Fibroblast of skin of back (primary cell): ENCODE measurements at places on chromosomes 6 and 20.
A peak's percentile ranks its signal among the peaks of the same experiment; 100 is the strongest.

- peak; percentile 77 for DNase-seq
These were observed 325.9 kb downstream of the COL12A1 start for GRCh38 chr6:74879976-74880375.

- no peak for DNase-seq
These were observed 131.2 kb upstream of the RIN2 start for GRCh38 chr20:19626896-19627295.

GRCh38 chr20:9928955-9929354, 90.1 kb upstream of the PAK5 start:
- DNase-seq, result no peak

DNA sequence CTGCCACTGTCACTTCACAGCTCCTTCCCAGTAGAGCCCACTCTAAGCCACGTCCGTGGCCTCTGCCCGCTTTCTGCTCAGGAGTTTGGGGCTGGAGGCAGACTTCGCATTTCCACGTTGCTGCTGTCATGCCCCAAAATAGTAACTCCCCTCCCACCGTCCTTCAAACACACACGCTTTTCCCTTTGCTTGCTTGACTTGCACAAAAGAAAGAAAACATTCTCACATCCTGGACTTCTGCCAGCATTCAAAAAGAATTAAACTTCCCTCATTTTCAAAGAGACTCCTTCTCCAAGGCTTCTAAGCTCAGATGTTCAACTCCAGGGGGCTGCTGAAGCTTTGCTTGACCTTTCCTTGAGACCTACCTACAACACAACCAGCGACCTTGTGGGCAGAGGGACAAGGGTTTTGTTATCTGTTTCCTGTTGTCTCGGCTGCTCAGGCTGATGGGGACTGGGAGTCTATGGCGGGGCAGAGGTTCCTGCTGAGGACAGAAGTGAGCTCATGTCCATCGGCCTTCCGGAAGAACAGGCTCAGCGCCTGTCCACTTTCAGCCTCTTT, 263.8 kb upstream of the FOXQ1 start:
- DNase-seq, result no peak

- peak; percentile 67 for DNase-seq
These were observed 150.2 kb downstream of the IMPG1 start for GRCh38 chr6:75922226-75922625.

- DNase-seq, result peak; percentile 13
These were observed 83.9 kb downstream of the SOD2 start for GRCh38 chr6:159608961-159609651.

- DNase-seq, result peak; percentile 77
These were observed 207.5 kb upstream of the ADGRB3 start for GRCh38 chr6:68427630-68428029.

GRCh38 chr6:41201764-41202173, 820 bp upstream of the TREML2 start:
- DNase-seq, result no peak

DNA sequence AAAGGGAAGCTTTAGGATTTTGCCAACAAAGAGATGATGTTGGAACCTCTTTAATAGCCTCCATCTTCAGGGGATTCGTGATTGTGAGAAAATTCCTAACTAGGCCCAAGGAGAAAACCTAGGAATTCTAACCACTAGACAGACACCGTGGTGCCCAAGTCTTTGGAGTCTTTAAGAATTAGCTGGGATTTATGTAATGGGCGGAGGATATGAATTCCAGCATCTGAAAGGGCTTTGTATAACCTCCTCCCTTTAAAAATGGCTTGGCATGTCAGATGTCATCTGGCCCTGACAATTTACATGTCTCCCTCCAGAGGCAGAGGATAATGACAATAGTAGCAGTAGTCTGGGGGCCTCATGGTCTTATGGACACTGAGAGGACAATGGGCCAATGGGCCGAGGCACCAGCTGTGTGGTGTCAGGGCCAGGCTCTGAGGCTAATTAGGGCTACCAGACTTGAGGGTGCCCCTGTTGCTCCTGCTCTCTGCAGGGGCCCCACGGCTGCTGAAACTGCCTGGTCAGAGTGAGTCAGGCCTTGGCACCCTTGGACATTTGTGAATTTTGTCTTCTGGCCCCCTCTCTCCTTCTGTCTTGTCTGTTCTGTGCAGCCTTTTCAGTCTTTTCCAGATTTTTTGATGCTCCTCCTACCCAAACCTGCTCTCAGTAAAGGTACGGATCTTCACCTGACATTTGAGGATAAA, 113.9 kb downstream of the EDN1 start:
- peak; percentile 61 for DNase-seq

GRCh38 chr6:54718541-54719023, 128.0 kb upstream of the FAM83B start:
- DNase-seq, result no peak

- no peak for DNase-seq
These were observed 8.9 kb downstream of the SMLR1 start for GRCh38 chr6:130836055-130836640.

GRCh38 chr6:160132297-160132637, 10.7 kb downstream of the SLC22A1 start:
- no peak for DNase-seq

GRCh38 chr6:38057994-38058393, 238.5 kb downstream of the ZFAND3 start:
- DNase-seq, result peak; percentile 46

DNA sequence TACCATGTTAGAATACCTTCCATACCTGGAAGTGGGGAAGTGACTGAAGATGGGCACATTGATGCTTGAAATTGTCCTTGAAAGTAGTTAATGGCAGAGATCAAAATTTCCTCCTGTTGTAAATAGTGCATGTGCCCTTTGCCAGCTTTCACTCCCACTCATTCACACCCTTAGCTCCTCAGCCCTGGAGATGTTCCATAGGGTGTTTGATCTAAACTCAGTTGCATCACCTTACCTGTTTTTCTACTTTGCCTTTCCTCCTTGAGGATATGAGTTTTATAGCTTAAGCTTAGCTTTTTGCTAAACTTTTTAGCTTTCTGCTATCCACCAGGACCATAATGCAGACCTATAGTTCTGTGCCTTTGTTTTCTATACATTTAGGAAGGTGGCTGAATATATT, 69.0 kb downstream of the CEP57L1 start:
- no peak for DNase-seq

DNA sequence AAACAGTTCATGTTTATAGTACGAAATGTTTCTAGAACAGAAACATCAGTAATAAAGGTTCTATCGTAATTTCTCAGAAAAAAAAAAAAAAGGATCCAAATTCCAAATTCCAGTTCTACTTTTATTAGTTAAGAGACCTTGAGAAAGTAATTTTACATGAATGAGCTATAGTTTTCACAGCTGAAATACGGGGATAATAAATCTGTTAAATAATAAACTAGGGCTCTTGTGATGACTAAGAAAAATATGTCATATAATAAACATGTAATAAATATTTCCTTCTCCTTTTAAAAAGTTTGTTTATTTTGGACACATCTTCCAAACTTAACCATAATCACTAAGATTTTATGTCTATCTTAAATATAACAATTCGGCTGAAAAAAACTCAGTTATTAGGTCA, 17.8 kb downstream of the RARS2 start:
- peak; percentile 11 for DNase-seq

DNA sequence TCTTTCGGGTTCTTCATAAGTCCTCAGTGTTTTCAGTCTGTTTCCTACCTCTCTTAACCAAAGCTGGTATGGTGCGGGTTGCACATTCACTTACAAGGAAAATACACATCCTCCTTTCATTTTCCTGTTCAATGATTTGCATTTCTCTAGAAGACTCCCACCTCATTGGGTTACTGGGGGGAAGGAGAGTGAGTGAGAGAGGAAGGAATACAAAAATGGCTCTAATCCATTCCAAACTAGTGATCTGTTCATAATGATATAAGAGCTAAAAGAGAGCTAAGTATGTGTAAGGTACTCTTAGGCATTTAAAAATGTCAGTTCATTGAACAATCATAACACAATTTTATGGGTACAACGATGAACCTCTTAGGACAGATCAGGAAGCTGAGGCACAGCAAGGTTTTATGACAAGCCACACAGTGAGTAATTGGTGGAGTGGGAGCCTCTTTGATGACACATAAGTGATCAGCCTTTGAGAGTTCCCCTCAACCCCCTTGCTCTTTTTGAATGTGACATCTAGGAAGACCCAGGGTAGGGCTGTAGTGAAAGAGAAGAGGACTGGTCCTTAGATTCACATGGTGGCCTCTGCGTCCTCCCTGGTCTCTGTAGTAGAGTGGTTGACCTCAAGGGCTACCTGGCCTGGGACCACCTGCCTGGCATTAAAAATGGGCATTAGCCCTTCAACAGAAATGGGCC, 328.4 kb upstream of the SOX4 start:
- no peak for DNase-seq

GRCh38 chr6:166027761-166028160, 139.9 kb downstream of the TBXT start:
- DNase-seq, result peak; percentile 73

DNA sequence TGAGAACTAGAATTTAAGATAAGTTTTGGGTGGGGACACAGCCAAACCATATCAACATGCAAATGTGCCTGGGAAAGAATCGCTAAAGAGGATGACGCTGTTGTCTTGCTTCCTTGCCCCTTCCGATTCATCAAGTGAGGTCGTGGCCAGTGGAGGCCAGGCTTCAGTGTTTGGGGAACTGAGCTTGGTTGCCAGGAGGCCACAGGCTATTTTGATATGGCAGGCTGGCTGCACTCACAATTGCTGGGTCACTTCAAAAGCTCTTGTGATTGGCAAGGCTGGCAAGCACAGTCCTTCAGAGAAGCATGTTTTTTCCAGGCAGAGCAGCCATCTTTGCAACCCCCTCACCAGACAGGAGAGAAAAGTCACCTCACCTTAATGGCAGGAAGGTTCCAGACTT, 45.8 kb downstream of the SAMD5 start:
- DNase-seq, result no peak

- no peak for DNase-seq
These were observed 10.3 kb upstream of the R3HDML start for GRCh38 chr20:44326391-44327159.

GRCh38 chr6:75460681-75461080, 32.9 kb downstream of the FILIP1 start:
- peak; percentile 25 for DNase-seq

- DNase-seq, result peak; percentile 73
These were observed 47.6 kb upstream of the SIM1 start for GRCh38 chr6:100512203-100512862.

DNA sequence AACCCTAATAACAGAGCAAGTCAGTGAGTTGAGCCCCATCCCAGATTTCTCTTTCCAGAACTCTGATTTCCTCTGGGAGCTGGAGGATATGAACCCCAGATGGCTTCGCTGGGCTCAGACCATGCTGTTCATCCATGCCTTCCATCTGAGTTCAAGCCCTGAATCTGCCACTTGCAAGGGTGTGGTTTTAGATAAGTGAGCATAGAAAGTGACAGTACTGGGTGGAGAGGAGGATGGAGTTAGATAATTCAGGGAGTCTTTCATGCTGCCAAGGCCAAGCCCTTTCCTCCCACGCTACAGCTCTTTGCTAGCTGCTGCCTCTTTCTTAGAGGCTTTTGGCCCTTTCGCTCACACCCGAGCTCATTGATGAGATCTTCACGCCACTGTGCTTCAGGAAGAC, 57.2 kb upstream of the MAFB start:
- no peak for DNase-seq

DNA sequence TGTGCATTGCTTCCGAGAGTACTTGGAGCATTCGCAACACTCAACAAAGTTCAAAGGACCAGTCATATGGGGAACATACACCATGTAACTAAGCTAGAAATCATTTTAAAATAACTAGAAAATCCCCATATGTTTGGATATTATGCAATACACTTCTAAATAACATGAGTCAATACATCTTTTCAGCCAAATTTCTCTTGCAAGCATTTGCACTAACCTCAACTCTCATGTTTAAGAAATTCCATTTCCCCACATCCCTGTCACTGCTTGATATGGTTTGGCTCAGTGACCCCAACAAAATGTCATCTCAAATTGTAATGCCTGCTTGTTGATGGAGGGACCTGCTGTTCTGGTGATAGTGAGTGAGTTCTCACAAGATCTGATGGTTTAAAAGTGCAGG, 85.7 kb upstream of the CST7 start:
- DNase-seq, result peak; percentile 73

DNA sequence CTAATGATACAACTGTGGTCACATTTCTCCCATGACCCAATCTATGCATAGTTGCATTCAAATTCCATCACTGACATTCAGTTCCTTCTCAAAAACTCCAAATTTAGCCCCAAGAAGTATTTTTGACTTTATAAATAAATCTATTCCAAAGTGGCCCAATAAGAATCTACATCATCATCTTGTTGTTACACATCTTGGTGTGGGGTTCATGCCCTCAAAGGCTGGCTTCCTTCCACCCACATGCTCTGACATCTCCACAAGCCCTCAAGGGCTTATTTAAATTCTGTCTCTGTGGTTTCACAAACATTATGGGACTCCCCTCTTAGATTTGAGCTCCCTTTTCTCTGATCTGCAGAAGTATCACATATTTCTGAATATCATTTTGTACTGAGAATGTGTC, 585.3 kb upstream of the BTBD3 start:
- DNase-seq, result peak; percentile 24

DNA sequence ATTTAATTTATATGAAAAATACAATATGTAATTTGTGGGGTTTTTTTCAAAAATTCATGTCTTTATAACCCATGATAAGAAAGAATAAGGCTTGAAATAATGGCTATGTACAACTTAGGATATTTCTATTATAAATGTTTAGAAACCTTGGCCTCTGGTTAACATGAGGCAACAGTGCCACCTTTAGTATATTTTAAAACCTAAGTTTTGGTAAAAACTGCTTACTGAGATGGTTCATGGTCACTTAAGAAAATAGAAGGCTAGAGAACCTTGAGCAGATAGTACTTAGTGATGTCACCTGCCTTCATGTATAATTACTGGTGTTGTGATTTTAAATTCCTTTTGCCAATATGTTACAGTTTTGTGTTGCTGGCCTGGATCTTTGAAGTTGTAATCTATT, 176.4 kb downstream of the ADGB start:
- no peak for DNase-seq

- peak; percentile 90 for DNase-seq
These were observed 394.7 kb upstream of the SULF2 start for GRCh38 chr20:48180024-48180423.

- DNase-seq, result peak; percentile 96
These were observed 6.2 kb downstream of the CSTL1 start for GRCh38 chr20:23445596-23446217.

DNA sequence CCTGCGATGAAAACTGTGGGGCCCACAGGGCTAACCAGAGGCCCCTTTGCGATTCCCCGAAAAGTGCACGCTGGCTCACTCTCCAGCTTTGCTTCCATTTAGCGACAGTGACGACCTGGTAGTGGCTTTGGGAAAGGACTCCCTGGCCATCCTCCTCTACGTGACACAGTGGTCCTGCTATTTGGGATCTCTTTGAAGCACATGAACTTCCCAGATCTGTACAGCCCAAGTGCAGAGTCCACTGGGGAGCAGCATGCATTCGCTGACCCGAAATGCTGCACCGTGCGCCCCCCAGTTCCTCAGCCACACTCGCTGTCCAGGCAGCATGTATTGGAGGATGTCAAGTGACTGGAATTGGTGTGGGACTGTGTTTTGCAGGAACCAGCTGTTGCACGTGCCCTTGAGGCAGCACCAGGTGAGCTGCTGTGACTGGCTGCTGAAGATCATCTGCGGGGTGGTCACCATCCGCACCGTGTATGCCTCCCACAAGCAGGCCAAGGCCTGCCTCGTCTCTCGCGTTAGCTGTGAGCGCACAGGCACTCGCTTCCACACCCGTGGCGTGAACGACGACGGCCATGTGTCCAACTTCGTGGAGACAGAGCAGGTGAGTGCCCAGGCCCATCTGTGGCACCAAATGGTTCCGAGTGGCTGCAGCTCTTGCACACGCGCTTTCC, 51.6 kb downstream of the SYNJ2 start:
- DNase-seq, result no peak
